ENCODE measurements at places on chromosomes 3 and 15. TPM values are rescaled to one million over a fixed set of nuclear protein-coding genes. Genes with fewer than 3 reads are reported as not detected.

DNA sequence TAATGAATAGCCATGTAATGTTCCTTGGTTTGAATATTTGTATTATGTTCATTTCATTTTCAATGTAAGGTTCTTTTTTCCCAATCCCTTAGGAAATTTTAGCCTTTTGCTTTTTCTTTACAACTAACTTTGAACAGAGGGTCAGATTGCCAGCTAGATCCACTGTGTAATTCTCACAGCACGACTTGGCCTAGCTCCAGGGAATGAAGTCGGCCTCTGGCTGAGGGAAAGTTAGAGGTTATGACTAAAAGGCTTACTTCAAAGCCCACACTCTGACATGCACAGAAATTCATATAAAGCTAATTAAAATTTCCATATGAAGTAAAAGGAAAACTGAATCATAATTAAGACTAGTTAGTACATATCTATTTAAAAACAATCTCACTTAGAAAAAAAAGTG is 38.7 kb downstream of the ROBO1 start:
- no peak for ATAC-seq

- ATAC-seq: peak; percentile 15
Observed at GRCh38 chr15:61364871-61365270, 135.8 kb upstream of the RORA start.

- no peak for ATAC-seq
Observed at GRCh38 chr3:10716964-10717363, 99.1 kb upstream of the SLC6A11 start.

DNA sequence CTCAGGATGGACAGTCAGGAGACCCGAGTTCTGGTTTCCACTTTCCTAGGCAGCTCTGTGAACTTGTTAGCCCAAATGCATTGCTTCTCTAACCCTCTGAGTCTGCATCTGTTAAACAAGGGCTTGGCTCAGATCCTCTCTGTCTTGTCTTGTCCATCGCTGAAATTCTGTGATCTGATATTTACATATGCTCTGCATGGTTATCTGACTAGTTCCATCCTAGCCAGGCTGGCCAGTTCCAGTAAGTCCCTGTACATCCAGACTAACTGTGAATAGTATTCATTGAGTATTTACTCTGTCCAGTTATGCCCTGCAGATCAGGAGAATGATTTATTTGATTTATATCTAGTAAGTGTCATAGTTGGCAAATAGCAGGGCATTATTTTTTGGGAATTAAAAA is 27.0 kb upstream of the SV2B start:
- ATAC-seq: no peak

DNA sequence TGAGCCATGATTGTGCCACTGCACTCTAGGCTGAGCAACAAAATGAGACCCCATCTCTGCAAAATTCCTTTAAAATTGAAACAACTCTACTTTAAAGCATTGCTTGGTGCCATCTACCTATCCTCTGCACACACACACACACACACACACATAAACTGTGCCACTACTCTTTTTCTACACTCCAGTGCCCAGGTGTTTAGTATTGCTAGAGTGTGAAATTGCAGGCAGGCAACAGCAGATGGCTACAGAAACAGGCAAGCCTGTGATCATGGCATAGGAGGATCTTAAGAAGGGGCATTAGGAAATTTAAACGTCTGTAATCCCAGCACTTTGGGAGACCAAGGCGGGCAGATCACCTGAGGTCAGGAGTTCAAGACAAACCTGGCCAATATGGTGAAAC is 39.0 kb downstream of the SIDT1 start:
- ATAC-seq: no peak

DNA sequence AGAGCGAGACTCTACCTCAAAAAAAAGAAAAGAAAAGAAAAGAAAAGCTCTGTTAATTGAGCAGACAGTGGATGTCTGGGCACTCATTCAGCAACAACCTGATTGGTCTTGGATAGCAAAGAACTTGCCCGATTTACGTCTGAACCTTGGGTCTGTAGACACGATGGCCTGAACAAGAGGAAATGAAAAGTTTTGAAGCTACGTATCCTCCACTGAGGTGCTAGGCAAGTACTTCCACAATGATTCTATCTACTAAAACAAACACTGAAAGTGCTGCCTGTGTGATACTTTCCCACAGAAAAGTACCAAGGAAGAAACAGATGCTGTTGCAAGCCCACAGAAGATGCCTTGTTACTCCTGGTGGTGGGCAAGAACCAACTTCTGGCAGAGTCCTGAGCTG is 21.8 kb upstream of the MUSTN1 start:
- no peak for ATAC-seq

- no peak for ATAC-seq
Observed at GRCh38 chr15:35304389-35304788, 219.3 kb upstream of the NANOGP8 start.

GRCh38 chr15:39195961-39196486 is 384.9 kb upstream of the THBS1 start:
- no peak for ATAC-seq

- no peak for ATAC-seq
Observed at GRCh38 chr3:124752051-124752450, 21.8 kb downstream of the UMPS start.

DNA sequence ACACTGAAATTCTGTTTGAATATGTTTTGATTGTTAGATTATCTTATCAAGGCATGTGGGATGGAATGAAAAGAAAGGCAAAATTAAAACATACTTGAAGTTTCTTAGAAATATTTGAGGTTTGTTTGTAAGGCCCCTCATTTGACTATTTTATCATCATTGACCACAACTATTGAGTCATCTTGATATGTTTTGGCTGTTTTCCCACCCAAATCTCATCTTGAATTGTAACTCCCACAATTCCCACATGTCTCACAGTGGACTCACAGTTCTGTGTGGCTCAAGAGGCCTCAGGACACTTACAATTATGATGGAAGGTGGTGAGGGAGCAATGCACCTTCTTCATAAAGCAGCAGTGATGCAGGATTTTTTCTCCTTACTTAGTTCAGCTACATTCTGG is 917.1 kb downstream of the PLOD2 start:
- no peak for ATAC-seq

GRCh38 chr15:66600240-66600627 is 34.4 kb upstream of the LCTL start:
- ATAC-seq: no peak

- ATAC-seq: peak; percentile 69
Observed at GRCh38 chr15:65377976-65378366, at the start of gene IGDCC3. TSS of gene IGDCC3 (minus strand) at chr15:65378002. CDS start at chr15:65377788, 214 bp downstream.

- no peak for ATAC-seq
Observed at GRCh38 chr3:167162083-167162482, 218.0 kb downstream of the ZBBX start.

DNA sequence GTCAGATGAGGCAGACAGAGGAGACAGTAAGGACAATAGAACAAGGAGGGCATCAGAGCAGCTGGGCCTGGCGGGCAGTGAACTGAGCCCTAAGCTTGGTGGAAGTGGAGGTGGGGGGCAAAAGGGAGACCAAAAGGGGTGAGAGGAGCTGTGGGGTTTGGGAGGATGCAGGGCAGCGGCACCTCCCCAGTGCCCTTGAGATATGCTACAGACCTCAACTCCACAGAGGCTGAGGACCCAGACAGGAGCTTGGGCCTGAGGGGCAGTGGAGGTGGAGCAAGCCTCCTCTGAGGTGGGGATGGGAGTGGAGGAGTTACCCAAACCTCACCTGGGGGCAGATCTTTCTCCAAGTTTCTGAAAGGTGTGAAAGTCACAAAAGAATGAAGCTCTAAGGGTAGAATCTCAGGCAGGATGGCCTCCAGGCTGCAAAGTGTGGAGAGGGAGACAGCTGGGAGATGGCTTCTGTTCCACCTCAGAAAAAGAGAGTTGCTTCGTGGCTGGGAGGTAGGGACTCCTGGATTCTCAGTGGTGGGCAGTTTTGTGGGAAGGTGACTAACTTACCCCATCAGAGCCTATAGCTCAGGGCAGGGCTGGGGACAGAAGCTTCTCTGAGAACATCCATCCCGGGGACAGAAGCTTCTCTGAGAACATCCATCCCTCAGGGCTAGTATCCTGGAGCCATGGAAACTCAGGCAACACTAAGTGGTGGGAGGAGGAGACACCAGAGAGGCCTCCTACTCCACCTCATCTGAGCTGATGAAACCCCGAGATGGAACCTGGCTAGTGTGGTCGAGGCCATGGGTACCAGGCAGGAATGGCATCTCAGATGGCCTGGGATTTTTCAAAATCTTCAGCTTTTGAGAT is 2.3 kb upstream of the CLK3 start:
- ATAC-seq: no peak

DNA sequence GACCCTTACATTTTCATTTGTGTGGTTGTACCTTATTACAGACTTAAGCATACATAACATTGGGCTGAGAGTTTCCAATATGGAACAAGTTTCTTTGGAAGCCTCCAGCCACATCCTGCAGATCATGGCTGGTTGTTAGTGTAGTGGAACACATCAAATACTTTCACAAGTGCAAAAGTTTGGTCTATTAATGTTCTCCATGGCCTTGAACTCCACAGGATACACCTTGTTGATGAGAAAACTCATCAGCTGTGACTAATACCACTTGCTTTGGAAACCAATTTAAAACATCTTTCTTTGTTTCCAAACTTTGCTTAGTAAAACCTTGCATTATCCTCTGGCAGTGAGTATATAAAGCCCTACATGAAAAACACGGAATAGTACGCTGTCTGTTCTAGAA is 46.1 kb downstream of the MYZAP start:
- no peak for ATAC-seq

GRCh38 chr3:147189016-147189415 is 217.3 kb downstream of the ZIC4 start:
- no peak for ATAC-seq

- no peak for ATAC-seq
Observed at GRCh38 chr3:136645915-136646314, 106.3 kb downstream of the STAG1 start.

DNA sequence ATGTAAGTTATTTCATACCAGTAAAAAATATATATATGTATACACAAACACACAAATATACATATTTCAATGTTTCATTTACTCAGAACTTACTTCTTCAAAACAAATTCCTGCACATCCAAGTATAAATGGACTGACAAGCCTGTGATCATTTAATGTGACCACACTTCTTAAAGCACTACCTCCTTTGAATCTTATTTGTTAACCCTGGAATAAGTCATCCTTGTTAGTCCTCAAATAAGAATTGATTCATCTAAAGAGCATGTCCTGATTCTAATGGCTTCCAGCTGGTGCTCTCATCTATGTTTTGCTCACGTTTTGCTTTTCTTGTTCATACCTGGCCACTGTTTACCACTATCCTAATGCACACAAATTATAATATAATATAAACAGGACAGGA is 103.9 kb upstream of the UBP1 start:
- no peak for ATAC-seq

DNA sequence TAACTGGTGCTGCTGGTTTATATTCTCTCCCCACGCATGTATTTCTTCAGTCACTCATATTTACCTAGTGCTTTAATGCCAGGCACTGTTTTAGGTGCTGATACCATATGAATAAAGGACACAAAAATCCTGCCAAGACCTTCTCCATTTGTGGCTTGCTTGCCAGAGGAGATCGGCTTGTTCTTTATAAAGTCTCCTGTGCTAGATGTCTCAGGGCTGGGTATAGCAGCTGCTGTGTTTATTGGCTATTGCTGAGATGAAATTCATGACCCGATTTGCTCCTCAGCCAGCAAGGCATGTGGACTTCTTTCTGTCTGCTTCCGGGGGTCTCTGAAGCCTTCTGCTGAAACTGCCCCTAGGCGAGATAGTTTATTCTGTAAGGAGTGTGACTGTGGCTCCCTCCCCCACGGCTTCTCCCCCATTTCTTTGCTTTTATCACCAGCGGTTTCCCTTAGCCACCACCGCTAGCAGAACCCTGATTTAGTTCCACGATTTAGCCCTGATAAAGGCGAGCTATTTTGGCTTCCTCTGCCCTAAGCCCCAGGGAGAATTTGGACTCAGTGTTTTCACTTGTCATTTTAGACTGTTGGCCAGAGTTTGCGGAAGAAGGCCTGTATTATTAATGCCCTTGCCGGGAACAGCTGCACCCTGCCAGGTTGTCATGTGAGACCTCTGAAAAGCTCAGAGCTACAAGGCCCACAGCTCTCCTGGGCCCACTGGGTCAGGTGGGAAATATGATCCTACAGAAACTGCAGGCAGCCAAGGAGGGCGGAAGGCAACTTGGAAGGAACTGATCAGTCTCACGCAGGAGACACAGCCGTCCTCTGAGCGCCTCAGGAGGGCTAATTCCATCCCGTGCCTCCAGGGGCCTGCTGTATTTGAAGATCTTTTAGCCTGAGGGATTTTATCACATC is 46.8 kb downstream of the ST6GAL1 start:
- peak; percentile 42 for ATAC-seq

DNA sequence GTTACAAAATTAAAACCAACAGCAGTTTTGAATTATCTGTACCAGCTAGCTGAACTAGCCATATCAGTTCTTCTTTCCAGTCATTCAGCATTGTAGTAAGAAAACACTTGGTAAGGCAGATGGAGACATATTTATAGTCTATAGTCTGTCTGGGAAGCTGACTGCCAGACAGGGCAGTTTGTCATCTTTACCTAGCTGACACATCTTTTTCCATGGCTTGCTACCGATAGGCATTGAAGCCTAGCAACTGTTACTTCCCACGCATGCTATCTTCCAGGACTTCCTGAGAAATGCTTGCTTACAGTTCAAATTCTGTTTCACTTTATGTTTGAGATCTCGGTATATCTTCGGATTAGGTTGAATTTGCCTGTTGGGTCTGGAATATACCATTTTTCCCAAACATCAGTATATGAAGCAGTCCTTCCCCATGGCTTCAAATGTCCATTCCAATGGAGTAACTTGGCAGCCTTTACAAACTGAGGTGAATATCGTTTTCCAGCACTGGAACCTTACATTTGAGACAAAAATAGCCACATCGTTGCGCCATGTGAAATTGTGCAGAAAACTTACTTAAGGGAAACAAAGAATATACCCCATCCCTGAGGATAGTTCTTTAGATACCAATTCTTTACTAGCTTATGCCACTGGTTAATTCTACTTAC is 8.8 kb downstream of the GNL3 start:
- ATAC-seq: no peak

DNA sequence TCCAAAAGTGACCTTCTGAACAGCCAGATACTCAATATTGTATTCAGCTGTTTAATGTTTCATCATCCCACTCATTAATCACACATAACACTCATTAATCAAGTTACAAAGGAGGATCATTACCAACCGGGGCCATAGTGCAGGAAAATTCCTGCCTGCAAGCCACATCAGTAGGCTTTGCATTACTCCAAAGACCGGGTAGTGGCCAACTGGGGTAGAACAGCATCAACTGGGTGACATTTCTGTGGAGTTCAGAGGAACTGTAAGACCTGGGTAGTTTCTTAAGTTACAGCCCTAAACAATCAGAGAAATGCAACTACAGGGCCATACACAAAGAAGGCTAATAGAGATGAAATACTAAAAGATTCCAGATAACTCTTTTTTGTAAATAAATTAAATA is 253.1 kb downstream of the WDR72 start:
- no peak for ATAC-seq

- no peak for ATAC-seq
Observed at GRCh38 chr15:39720621-39721611, 61.7 kb downstream of the FSIP1 start.

The CELSR3 gene
- 40.7 TPM for total RNA-seq

The POLR2H gene
- total RNA-seq: 57.2 TPM

The CNTN6 gene
- 6.8 TPM for total RNA-seq

The EEF1AKMT4 gene
- 12.6 TPM for total RNA-seq

The TEX55 gene
- total RNA-seq: 0.69 TPM

The COL8A1 gene
- total RNA-seq: 31.0 TPM

The NEK10 gene
- 4.4 TPM for total RNA-seq

The SAXO2 gene
- 5.7 TPM for total RNA-seq

The FMN1 gene
- total RNA-seq: 0.46 TPM

The ACKR4 gene
- 4.6 TPM for total RNA-seq

The HYKK gene
- 0.73 TPM for total RNA-seq
